ENCODE measurements at places on chromosomes 6 and 20. TPM values are rescaled to one million over a fixed set of nuclear protein-coding genes. Genes with fewer than 3 reads are reported as not detected.

TSPO2 gene
- not detected for total RNA-seq

GRCh38 chr6:21123507-21124436 is 469.8 kb upstream of the SOX4 start:
- DNase-seq: no peak

DNA sequence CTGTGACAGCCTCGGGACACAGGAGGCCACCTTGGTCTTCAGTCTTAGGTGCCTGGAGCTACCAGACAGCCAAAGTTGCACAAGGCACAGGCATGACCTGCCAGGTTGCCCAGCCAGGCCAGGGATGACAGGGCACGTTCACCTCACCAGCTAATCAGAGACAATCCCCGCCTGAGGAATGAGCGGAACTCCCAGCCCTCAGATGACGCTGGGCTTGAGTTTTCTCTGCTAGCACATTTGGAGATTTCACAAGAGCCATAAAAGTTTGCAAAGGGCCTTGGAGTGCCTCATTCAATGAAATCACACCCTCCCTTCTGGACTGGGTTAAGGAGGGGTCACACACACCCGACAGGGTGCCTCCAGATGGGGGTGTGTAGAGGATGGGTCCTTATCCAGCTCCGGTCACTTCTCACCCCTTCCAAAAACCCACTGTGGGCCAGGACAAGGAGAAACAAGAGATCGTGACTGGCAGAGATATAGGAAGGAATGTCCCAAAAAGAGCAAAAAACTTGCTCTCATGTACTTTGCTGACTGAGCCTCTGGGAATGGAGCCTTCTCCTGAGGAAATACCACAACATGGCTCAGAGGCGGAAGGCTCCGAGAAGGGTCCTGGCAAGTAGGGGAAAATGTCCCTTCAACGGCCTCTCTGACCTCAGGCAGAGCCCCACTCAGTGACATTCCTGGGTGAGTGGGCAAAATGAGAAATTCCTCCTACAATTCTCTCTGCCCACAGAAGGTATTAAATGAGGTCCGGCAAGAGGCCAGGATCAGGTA is 121.6 kb downstream of the ISM1 start:
- DNase-seq: no peak

GRCh38 chr20:14700639-14700960 is 363.2 kb upstream of the FLRT3 start:
- no peak for DNase-seq

DNA sequence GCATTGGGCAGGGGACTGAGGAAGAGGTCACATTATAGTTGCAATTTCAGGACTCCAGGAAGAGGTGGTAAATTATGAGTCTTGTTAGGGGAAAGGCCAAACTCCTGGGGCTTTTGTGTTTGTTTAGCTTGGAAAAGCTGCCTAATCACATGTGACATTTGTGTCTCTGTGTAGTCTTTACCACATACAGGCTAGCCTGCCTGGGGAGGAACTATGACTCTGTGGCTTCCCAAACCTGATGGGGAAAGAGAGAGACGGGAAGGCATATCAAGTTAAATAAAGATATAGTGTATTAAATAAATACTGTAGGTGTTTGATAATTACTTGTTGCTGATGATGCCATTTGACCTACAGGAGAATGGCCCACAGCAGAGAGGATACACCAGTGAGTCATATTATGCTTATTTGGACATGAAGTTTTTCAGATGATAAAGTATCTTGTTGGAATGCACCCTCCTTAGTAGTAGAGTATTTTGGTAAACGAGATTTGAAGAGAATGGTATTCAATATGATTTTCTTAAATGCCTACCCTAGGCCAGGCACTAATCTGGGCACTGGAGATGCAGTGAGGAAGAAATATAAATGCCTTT is 4.0 kb downstream of the BLTP3A start:
- no peak for DNase-seq

- DNase-seq: no peak
Measured at GRCh38 chr6:35259948-35260590, 534 bp downstream of the ZNF76 start.

Measured in vagina (tissue), 2 donors.